NCI-H2107 (cell line): ENCODE measurements at places on chromosomes 2 and 18.

- no peak for DNase-seq
These were observed 322.1 kb upstream of the MEX3C start for GRCh38 chr18:51519571-51519970.

DNA sequence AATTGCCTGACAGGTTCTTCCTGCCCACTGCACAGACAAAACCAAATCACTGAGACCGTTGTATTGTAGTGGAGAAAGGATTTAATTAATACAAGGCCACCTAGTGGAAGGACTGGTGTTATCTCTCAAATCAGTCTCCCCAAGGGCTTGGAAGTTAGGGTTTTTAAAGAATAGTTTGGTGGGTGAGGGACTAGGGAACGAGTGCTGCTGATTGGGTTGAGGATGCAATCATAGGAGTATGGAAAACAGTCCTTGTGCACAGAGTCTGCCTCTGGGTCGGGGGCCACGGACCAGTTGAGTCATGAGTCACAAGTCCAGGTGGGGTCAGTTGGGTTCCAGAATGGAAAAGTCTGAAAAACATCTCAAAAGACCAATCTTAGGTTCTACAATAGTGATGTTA lies 89.1 kb downstream of the B3GNT2 start:
- DNase-seq: no peak

DNA sequence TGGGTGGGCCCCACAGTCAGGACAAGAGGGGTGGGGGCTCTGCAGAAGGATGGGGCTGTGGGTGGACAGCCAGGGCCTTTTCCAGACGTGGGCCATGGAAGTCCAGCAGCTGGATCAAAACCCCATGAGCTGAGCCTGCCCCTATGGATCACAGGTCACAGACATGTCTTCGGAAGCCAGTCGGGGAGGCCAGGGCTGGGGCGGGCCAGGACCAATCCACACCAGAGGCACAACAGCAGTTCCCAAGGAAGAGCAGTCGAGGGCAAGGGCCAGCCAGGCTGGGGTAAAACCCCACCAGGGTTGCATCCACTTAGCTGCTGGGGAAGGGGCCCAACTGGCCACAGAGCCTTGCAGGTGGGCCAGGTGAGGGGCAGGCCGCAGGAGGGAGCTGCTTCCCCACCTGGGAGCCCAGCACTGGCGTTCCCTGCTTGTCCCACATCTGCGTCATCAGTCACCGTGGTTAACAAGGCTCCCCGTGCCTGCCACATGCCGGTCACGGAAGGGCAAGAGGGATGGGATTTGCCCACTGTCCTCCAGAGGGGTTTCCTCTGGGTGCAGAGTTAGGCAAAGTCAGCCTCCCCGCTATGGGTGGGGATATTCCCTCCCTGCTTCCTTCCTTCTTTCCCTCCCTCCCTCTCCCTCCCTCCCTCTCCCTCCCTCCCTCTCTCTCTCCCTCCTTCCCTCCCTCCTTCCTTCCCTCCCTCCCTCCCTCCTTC lies 46.4 kb upstream of the ODC1 start:
- no peak for DNase-seq

DNA sequence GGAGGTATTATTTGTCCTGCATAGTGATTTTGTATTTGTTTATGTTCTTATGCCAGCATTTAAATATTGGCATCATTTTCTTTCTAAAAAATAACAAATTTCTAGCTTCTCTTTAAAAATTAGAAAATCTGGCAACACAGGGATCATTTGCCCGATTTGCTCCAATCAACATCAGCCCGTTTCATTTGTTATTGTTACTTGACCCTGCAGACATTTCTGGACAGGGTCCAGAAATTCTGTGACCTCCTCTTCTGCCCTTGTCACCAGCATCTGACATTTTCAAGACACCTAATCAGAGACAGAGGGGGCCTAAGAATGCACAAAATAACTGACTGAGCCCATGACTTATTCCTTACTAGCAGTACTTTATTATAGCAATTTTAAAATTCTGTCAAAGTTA lies 253.3 kb downstream of the MREG start:
- no peak for DNase-seq

DNA sequence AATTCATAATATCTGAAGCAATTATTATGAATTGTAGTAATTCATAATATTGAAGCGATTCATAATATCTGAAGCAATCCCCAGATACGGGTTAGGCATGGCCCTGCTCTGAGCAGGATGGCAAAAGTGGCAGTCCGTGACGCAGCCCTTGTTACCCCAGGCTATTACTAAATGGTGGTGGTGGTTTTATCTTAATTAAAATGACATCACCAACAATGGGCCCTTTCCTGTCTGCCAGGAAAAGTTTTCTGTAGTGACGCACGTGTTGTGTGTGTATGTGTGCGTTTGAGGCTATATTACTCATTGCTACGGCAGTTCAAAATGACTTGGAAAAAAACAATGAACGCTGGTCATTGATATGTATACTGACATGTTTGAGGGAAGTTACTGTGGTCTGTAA lies 10.6 kb upstream of the MOCOS start:
- no peak for DNase-seq

GRCh38 chr18:39909706-39910105 lies 2045.3 kb upstream of the PIK3C3 start:
- no peak for DNase-seq

GRCh38 chr2:197669077-197669476 lies 6.3 kb downstream of the RFTN2 start:
- no peak for DNase-seq

DNA sequence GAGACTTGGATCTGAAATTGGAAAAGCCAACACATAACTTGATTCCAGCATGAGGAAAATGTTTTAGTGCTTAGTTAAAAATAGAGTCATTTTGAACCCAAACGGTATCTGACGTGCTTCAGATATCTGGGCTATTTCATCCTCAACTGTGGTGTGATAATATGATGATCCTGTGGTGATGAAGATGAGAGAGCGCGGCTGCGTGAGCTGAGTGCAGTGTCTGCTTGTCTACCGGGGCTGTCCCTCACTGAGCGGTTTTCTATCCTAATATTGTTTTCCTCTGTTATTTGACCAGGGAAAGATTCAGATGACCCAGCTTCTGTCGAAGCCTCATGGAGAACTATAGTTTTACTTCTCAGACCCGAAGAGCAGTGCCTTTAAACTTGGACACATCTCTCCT lies 5.8 kb downstream of the TWIST2 start:
- no peak for DNase-seq

DNA sequence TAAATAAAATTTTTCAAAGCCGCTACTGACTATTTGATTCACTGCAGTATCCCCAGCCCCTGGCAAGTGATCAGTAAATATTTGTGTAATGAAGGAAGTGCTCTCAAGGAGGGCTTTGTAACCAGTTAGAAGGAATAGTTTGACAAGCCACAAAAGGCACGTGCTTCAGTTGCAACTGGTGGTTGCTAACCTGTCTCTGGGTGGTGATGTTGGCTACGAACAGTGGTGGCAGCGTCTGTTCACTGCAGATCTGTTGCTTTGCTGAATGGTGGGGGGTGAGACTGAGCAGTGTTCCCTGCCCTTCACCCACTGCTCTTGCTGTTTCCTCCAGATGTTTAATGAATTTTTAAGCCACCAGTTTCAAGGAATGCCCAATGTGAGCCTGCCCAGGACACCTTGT lies 73.9 kb upstream of the SIX2 start:
- DNase-seq: no peak

- DNase-seq: no peak
These were observed 146.7 kb downstream of the MBP start for GRCh38 chr18:76985951-76986236.

- DNase-seq: no peak
These were observed 9.4 kb upstream of the ITGB6 start for GRCh38 chr2:160209516-160209856.

DNA sequence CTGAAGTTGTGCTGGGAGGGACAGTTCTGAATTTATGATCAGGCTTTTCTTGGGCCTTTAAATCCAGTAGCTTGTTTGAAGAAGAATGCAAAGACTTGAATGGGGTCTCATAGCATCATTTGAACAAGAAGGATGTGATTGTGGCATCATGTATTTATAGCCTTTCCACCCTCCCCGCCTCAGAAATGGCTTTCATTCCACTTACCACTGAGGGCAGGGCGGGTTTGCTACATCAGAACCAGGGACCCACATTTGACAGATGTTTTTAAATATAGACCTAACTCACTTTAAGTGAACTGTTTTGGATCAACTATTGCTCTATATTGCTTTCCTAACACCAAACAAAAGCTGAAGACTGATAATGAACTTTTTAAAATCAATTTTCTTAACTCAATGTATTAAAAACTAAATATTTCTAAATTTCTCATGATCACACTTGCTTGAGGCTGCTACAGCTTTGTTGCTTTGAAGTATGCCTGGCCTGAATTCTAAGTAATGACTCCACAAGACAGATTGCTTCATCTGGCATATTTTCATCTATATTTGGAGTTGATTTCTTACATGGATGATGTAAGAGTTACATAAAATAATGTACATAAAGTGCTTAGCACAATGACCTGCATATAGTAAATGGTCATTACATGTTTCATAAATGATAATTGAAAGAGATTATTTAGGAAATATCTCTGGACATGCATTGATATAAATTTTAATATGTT lies 1552.9 kb upstream of the SLC39A10 start:
- DNase-seq: no peak

GRCh38 chr2:3780477-3781402 lies 77.4 kb downstream of the DCDC2C start:
- DNase-seq: no peak

GRCh38 chr2:222943820-222944219 lies 83.0 kb downstream of the ACSL3 start:
- no peak for DNase-seq

- no peak for DNase-seq
These were observed 13.0 kb downstream of the IL37 start for GRCh38 chr2:112923967-112924338.

GRCh38 chr18:35513181-35513936 lies 15.6 kb upstream of the INO80C start:
- no peak for DNase-seq

DNA sequence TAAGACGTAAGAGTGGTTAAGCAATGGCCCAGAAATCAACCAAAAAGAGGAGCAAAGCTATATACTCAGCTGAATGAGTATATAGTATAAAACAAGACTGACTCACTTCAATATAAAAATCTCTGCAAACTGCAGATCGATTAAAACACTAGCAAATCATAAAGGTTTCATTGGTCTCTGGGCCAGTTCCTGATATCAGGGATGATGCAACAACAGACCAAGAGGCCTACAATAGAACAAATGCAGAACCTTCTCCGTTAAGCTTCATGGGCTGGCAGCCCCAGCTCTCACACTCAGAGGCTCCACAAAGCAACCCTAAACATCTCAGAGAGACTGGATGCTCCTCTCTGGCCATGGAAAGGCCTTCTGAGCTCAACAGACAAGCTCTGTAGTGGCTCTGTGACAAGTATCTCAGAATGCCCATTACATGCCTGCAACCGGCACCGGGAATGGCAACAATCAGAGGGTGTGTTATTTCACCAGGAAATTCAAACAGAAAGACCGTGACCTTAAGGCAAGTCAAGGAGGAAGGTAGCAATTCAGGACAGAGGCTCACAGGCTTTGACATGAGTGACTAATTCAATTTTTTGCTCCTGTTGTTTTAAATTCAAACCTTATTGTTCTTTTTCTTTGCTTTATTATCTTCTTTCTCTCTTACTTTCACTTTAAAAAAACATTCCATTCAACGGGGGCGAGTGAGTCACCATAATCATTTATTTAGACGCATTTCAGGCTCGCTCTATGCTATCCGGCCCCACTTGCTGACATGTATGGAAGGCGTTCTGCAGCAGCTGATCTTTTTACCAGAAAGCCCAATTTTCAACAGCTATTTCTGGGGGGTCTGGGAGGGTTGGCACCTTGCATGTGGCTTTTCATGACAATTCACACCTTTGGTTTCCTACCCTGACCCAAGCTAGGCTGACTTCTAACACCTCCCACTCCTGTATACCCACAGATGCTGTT lies 15.1 kb downstream of the CYRIA start:
- no peak for DNase-seq

DNA sequence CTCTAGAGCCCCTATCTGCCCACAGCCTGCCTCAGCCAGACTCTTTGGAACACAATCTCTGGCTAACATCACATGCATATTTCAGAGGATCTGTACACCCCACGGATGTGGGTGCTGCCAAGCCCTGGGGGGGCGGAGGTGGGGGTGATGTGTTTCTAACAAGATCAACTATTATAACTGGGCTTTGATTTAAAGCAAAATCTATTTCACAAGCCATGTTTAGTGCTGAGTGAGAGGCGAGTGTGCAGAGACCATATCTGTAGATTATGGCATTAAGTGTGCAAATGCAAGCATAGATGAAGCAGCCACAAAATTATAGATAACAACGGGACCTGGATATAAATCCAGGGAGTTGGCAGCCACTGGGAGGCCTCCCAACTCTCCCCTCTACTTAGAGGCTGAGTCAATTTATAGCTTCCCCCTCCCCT lies 135.8 kb upstream of the SMAD2 start:
- no peak for DNase-seq

DNA sequence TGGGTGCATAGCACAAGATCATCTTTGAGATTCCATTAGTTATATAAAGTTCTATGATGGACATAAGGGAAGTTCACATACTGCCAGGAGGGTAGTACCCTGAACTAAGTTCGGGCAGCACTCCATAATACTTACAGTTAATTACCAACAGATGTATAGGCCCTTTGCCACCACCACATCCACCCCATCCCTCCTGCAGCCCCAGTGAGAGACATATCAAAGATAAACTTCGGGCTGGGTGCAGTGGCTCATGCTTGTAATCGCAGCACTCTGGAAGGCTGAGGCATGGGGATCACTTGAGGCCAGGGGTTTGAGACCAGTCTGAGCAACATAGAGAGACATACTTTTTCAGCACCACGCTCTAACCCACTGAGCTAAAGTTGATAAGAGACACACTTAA lies 46.4 kb upstream of the NPAS2 start:
- no peak for DNase-seq

- peak; percentile 23 for DNase-seq
These were observed 280.6 kb upstream of the PARD3B start for GRCh38 chr2:204264621-204265140.

GRCh38 chr2:34294961-34295360 lies 695.9 kb upstream of the FAM98A start:
- DNase-seq: no peak

DNA sequence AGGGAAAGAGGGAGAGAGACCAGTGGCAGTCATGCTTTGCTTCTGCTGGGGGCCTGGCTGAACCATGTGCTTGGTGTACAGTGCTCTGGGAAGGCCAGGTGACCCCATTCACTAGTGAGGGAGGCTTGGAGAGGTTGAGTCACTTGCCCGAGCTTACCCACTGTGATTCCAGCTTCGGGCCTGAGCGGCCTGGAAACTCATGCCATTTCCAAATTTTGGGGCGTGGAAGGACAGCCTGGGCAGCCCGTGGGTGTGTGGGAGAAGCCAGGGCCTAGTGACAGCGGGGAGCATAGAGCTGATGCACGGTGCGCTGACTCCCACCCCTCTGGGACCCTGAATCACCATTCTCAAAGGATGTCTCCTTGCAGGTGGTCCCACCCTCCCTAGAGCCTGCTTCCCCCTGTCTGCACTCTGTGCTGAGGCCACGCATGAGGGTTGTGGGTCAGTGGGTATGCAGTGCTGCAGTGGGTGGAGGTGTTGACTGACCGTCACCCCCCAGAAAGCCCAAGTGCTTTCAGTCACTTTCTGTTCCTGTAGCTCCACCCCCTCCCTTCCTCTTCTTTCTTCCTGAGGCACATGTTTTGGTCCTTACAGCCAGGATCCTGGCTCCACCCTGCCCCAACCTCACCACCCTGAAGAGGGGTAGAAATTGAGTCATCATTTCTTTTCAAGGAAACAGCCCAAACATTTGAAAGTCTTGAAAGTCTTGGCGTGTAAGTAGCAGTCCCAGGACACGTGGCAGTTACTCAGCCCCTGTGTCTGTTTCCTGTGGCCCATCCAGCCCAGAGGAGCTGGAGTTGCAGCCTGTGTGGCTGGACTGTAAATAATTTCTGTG lies 69.3 kb upstream of the MCFD2 start:
- DNase-seq: no peak
